ENCODE measurements at places on chromosomes 11 and 22.
A peak's percentile ranks its signal among the peaks of the same experiment; 100 is the strongest.

DNA sequence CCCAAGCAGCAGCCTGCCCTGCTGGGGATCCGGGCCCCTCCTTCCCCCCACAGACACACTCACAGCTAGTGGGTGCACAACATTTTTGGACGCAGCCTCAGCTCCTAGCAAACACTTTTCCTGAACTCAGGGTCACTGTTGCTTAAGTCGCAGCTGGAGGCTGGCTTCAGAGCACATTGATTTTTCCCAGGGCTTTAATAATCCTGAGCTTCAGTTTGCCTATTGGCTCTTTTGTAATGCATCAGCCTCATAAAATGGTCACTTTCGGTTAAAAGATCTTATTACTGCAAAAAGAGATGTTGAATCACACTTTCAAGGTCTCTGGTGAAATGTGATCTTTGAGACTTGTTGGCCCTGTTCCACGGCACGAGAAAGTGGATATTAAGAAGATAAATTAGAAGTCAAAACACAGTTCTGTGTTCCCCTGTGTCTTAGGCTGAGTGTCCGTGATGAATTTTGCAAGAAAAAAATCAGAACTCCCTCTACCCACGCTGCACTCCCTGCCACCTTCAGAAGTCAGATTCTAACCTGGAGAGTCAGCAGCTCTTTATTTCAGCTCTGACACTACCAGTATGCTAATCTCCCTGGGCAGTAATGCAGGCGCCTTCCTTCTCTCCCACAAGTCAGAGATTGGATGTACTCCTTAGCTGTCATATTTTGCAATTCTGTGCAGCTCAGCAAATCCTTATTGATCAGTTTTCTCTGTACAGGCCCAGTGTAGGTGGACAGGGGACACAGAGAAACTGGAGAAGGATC is 158.2 kb upstream of the E2F8 start:
- no peak for DNase-seq

- no peak for DNase-seq
Observed at GRCh38 chr22:36022162-36022561, 6.5 kb downstream of the RBFOX2 start.

DNA sequence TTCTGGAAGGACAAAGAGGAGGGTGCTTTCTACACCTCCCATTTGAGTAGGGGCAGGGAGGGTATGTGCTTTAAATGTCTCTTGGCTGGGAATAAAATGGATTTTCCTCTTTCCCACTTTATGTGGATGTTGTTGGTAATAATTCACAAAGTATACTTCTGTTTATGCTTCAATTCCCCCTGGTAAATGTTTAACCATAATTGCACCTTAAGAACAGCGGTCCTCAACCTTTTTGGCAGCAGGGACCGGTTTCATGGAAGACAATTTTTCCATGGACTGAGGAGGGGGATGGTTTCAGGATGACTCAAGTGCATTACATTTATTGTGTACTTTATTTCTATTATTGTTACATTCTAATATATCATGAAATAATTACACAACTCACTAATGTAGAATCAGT is 4.0 kb upstream of the TP53AIP1 start:
- DNase-seq, result no peak

DNA sequence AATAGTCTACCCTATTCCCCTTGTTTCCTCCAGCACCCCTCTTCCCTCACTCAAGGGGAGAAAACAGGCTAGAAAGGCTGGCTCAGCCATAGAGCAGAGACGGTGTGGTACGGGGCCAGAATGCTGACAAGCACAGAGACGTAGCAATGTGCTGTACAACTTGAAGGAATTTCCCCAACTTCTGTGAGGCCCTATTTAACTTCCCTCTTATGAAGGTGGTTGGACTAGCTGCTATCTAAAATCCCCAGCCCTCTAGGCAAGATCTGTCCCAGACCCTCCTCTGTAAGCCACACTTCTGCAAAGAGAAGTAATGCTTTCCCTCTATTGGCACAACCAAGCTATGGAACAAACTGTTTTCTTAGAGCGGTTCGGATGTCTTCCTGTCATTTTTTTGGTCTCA is 37.8 kb downstream of the PLEKHA7 start:
- DNase-seq, result no peak

- peak; percentile 86 for DNase-seq
Observed at GRCh38 chr22:44697423-44698141, 4.4 kb upstream of the PRR5 start.

DNA sequence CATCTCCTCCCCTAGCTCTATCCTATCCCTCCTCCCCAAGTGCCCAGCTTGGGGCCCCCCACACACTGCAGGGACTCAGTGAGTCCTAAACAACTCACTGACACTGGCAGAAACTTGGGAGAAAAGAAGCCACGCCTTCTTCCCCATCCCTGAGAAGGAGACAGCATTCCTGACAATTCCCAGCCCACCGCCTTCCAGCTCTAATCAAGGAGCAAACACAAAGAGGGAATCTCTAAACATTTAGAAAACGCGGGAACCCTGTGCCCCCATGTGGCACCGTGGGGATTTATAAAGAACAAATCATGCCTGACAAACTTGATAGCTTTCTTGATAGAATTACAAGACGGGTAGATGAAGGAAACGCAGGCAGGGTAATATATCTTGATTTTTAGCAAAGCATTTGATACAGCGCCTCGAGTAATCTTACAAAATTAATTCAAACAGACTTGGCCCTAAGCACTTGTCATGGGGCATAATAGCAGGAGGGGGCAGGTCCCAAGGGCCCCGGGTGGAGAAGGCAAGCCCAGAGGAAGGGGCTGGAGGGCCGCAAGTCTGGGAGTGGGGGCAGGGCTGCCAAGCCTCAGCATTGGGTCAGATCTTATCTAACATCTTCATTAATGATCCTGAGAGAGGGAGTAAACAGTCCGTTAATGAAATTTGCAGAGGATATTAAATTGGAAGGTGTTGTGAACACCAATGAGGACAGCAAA is 4.5 kb downstream of the CHST1 start:
- no peak for DNase-seq

GRCh38 chr11:68370211-68371111 is 58.1 kb downstream of the LRP5 start:
- no peak for DNase-seq

DNA sequence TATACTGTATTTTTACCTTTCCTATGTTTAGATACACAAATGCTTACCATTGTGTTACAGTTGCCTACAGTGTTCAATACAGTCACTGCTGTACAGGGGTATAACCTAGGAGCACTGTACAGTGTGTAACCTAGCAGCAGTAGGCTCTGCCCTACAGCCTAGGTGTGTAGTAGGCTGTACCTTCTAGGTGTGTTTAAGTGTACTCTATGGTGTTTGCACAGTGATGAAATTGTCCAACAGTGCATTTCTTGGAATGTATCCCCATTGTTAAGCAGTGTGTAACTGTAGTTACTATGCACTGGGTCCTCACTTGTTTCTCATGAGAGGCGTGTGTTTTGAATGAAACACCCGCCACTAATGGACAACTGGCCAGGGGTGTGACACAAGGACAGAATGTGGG is 269.0 kb downstream of the OPCML start:
- DNase-seq, result no peak

DNA sequence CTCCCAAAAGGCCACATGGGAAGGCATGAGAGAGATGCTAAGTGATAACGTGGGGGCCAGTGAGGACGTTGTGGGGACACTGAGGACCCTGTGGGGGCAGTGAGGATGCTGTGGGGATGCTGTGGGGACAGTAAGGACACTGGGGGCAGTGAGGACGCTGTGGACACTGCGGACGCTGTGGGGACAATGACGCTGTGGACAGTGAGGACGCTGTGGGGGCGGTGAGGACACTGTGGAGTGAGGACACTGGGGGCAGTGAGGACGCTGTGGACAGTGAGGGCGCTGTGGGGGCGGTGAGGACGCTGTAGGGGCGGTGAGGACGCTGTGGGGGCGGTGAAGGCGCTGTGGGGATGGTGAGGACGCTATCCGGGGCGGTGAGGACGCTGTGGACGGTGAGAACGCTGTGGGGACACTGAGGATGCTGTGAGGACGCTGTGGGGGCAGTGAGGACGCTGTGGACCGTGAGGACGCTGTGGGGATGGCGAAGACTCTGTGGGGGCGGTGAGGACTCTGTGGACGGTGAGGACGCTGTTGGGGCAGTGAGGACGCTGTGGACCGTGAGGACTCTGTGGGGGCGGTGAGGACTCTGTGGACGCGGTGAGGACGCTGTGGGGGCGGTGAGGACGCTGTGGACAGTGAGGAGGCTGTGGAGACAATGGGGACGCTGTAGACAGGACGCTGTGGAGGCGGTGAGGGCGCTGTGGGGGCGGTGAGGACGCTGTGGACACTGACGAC is 1.8 kb downstream of the GP1BB start:
- DNase-seq, result no peak
